Stimulated activated CD8-positive, alpha-beta memory T cell treated with anti-CD3 and anti-CD28 coated beads, Interleukin-12 subunit alpha, Interleukin-12 subunit beta, amount 100 ng/mL, for 1 hour (primary cell): ENCODE measurements at places on chromosomes 1 and 21.

GRCh38 chr1:1348420-1349255 is 580 bp downstream of the DVL1 start:
- DNase-seq: no peak

- DNase-seq: no peak
Observed at GRCh38 chr1:87155648-87156047, 173.0 kb upstream of the LMO4 start.

DNA sequence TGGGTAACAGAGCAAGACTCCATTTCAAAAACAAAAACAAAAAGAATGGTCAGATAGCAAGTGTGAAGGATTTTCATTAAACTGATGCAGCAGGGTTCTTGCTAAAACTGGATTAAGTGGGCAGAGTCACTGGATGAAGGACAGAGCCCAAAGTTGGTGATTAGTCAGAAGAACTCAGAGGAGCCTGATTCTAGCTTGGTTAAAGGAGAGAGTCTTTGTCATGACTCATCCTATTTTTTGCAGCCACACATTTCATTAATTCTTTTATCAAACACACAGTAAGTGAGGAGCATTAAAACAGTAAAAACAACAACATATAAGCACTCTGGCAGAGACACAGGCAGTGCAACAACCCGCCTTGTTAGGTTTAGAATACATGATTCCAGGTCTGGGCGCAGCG is 56.0 kb upstream of the EDARADD start:
- no peak for DNase-seq

DNA sequence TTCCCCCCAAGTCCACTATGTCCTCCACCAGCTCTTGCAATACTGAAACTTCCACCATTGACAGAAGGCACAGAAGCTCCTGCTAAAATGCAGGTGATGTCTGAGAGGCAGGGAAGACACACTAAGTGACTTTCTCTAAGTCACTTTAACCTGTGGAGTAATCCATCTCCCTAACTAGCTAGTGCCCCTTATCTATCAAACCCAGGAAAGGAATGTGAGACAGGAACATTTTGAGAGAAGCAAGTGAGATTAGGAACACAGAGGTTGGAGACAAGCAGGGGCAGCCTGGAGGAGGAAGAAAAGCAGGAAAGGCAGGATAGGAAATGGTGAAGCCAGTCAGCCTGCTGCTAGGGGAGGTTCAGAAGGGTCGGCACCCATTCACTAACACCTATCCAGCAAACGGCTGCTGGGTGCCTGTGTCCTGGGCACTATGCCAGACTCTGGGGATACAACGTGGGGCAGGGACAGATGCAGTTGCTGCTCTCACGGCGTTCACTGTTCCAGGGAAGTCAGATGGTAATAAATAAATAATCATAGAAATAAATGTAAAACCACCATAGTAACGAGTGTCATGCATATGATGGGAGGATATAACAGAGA is 7.0 kb downstream of the GPA33 start:
- no peak for DNase-seq

- DNase-seq: no peak
Observed at GRCh38 chr1:173870252-173871075, 2.3 kb downstream of the ZBTB37 start.

GRCh38 chr1:234963180-234963903 is 165.3 kb downstream of the TOMM20 start:
- peak; percentile 76 for DNase-seq

GRCh38 chr1:55685560-55685959 is 470.4 kb upstream of the USP24 start:
- no peak for DNase-seq

DNA sequence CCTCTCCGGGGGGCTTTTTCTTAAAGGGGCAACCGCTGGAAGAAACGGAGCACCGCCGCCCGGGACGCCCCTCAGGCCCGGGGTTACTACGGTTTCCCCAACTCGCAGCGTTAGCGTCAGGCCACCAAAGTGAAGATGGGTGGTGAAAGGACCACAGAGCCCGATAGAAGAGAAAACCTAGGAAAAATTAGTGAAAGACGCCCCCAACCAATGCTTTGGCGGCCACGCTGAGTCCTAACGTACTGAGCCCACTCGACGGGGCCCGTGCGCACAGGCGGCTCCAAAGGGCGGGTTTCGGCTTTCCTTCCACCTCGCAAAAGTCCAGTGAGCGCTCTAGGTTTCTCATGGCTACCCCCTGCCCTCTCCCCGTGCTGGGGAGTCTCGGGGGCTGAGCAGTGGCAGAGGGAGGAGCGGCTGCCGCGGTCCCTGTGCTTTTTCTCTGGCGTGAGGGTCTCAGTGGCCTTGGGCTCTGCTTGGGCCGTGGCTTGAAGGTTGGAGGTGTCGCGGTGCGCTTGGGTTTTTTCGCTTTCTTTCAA is 12.2 kb upstream of the SPEN start:
- peak; percentile 24 for DNase-seq

DNA sequence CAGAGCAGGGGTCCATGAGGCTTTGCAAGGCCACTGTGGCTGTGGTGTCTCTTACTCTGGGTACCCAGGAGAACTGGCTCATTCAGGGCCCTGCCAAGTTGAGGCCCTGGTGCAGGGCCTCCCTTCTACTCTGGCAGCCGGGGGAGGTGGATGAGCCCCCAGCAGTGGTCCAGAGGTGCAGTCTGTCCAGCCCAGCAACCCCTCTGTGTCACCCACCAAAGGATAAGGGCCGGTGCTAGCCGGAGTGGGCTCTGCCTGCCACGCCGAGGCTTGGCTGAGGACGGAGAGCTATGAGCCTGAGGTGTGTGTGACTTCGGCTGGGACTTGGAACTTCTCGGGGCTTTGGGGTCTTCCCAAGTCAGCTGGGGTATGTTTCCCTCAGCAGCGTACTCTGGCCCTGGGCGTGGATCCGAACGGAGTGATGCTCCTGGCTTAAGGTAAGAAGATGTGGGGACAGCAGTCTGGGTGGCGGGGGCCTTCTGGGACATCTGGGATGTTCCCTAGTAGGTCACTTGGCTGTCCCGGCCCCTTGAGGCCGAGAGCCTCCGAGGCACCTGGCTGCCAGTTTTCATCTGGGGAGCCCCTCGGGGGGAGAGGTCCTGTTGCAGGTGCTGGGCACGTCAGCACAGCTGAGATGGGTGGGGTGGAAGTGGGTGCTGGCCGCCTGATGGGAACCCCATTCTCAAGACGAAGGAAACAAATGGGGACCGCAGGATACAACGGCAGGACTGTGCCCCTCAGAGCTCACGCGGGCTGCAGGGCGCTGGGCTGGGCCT is 25.9 kb downstream of the RUNX3 start:
- no peak for DNase-seq

DNA sequence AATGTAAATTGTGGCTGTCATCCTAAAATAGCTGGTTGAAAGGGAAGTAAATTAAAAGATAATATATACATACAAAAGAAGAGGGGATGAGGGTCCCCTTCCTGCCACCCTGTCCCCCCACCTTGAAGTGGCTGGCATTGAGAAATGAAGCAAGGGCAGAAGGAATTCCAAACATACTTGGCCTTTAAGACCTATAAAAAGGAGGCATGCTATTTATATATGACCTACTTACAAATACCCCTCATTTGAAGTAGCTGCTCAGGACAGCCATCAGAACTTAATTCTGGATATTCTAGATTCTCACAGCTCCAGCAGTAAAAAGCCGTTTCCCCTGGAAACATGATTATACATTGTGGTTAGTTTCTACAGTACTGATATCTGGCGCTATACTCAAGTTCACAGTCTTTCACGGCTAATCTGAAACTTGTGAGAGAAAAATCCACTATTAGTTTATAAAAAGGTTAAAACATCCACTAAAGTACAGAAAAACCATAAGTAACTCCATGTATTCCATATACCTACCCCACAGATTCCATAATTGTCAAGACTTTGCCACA is 9.6 kb upstream of the MAP10 start:
- no peak for DNase-seq

- no peak for DNase-seq
Observed at GRCh38 chr1:212452323-212453155, 19.8 kb downstream of the NENF start.

- no peak for DNase-seq
Observed at GRCh38 chr1:167808690-167809089, 86.9 kb downstream of the MPZL1 start.

DNA sequence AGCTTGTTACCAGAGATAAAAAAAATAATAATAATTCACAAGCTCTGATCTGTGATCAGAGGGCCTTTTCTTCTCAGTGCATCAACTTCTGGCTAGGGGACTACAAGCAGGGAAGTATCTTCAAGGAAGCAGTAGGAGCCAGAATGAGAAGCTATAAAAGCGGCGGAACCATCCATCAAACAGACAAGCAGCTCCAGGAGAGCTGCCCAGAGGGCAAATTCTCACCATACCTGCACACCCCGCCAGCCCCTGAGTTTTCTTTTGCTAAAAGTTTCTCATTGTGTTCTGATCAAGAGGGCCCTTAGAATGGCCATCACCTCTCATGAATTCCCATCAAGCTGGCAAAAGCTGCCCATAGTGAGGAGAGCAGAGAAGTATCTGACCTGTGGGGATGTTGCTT is 99.4 kb downstream of the SMYD2 start:
- DNase-seq: no peak

DNA sequence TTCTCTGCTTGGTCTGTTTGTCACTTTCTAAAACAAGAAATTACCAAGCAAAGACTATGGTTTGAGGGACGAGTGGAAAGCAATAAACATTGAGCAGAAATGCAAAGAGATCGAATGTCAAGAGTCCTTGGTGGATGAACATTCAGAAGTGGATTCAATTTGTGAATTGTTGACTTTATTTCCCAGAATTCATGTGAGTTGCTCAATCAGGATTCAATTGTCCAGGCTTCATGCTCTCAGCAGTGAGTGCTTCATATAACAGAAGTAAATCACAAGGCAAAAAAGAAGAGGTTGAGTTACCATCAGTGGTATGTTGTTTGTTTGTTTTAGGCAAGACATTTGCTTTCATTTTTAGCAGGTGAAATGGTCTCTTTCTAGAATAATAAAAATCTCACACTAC is 31.9 kb downstream of the NGF start:
- no peak for DNase-seq

- no peak for DNase-seq
Observed at GRCh38 chr1:175478217-175478616, 265.2 kb downstream of the TNR start.

GRCh38 chr1:66156144-66156543 is 363.4 kb downstream of the PDE4B start:
- DNase-seq: no peak

DNA sequence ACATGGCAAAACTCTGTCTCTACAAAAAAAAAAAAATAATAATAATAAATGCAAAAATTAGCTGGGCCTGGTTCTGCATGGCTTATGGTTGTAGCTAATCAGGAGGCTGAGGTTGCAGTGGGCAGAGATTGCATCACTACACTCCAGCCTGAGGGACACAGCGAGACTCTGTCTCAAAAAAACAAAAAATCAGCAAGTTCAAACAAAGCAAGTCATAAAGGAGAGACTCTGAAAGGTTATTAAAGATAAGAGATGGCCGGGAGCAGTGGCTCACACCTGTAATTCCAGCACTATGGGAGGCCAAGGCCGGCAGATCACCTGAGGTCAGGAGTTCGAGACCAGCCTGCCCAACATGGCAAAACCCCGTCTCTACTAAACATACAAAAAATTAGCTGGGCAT is 28.8 kb downstream of the COP1 start:
- no peak for DNase-seq

DNA sequence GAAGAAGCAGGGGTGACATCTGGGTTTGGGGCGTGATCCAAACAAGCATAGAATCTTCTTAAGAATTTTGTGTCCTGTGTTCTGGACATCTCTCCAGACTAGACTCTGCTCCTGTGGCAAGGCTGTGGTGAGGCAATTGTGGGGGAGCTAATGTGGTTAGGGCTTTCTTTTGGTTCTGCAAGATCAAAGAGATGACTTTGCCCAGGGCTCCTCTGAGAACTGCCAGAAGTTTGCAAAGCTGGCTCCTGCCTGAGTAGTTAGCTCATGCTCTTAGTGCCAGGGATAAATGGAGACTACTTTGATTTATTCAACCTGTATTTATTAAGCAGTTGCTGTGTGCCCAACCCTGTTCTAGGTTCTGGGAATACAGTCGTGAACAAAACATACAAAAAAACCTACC is 34.0 kb upstream of the CRNN start:
- DNase-seq: no peak

DNA sequence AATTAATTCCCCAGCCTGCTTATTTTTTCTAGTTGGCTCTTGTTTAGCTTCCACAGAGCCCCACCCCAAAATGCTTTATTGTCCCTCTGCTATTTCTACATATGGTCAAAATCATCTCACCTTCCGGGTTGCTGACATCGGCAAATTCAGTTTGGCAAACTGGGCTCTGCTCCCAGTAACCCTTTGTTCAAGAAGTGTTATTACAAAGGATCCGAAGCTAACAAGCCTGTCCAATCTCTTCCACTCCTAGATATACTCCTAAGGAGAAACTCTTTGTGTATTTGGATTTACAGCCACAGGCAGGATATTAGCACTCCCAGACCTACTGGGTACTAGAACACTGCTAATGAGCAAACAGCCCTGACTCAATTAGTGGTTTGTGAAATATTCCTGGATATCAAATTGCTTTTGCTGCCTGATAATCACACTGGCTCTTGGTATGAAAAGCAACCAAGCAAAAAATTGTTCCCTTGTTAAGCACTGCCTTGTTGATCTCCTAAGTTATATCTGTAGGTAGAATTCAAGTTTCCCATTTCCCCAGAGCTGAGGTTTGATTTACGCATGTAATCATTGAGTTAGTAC is 4.0 kb downstream of the JUN start:
- DNase-seq: no peak

DNA sequence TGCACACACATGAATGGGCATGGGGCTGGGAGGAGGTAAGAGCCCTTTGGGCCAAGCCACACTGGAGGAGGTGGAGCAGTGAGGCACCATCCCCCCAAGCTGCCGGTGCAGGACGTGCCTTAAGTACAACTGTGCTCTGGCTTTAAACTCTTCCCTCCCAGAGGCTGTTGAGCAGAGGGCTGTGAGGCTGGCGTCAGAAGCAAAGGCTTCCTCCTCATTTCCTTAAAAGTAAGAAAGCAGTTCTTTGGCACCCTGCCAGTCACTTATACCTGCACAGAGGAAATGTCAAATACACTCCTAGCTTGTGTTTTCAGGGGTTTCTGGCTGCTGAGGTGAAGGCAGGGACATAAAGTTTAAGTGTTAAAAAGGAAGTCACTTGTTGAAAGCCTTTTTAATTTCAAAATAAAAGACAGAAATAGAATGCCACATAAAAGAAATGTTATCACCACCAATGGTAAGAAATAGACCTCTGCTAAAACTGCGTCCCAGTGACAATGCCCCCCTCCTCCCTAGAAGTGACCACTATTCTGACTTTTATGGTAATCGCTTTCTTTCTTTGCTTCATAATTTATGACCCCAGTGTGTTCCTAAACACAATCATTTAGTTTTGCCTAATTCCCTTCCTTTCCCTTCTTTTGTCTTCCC is 33.0 kb downstream of the LAMC2 start:
- DNase-seq: peak; percentile 20
